ENCODE measurements at places on chromosomes 7 and 10.

- DNase-seq: no peak
Measured at GRCh38 chr10:49488056-49488717, 50.7 kb downstream of the ERCC6 start.

- DNase-seq: peak; percentile 61
Measured at GRCh38 chr10:4780782-4781181, 45.2 kb upstream of the AKR1E2 start.

DNA sequence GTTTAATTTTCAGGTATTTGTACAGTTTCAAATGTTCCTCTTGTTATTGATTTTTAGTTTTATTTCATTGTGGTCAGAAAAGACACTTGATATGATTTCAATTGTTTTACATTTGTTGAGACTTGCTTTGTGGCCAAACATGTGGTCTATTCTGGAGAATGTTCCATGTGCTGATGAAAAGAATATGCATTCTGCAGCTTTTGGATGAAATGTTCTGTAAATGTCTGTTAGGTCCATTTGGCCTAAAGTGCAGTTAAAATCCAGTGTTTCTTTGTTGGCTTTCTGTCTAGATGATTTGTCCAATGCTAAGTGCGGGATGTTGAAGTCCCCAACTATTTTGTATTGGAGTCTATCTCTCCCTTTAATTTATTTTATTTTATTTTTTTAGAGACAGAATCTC lies 70.5 kb downstream of the ZNF503 start:
- DNase-seq: no peak

DNA sequence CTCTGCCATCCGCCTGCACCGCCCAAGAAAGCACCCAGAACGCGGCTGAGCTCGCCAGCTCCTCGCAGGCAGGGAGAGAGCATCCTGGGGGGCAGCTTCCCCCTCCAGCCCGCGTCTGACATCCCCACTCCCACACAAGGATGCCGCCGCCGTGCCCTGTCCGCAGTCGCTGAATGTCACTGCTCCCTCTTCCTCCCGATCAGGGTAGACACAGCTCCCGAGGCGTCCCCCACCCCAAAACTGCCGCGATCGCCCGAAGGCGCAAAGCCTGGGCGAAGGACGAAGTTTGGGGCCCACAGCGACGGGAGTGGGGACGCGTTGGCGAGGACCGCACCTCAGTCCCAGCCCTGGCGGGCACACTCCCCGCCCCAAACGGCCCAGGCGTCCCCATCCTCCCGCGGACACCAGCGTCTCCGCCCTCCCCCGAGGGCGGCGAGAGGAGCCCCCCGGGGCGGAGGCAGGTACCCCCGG lies 1.5 kb upstream of the KAT6B start:
- peak; percentile 25 for DNase-seq

GRCh38 chr7:70590126-70590854 lies 541.7 kb upstream of the GALNT17 start:
- no peak for DNase-seq

- DNase-seq: no peak
Measured at GRCh38 chr7:149873970-149874643, 338 bp downstream of the ATP6V0E2 start.

DNA sequence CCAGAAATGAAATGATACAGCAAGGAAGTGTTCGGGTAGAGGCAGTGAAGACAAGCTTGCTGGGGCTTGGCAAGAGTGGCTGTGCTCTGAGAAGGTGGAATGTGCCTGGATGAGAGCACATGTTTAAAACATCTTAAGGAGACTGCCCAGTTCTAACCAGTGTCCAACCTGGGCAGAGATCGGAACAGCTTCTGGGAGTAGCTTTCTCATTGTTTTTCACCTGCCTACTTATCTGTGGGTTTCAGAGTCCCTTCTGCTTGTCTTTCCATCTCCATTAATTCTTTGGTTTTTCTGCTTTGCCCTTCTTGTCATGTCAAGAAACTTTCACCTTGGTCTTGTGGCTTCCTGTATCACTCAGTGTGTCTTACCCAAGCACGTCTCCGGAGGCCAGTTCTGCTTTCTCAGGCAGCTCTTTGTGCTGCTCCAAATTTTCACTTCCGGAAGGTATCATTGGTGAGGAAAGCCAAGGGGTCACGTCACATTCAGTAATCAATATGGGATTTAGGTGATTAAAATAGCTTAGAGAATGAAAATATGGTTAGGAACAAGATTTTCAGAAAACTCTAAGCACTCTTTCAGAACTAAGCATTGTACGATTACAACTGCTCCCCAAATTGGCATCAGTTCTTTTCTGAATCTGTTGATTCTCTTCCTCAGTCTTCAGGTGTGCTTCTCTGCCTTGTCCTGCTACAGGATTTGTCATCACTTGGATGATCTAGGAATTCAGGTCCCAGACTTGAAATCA lies 5.5 kb upstream of the LAMB4 start:
- no peak for DNase-seq

GRCh38 chr7:110786328-110786965 lies 304.5 kb upstream of the LRRN3 start:
- DNase-seq: no peak

DNA sequence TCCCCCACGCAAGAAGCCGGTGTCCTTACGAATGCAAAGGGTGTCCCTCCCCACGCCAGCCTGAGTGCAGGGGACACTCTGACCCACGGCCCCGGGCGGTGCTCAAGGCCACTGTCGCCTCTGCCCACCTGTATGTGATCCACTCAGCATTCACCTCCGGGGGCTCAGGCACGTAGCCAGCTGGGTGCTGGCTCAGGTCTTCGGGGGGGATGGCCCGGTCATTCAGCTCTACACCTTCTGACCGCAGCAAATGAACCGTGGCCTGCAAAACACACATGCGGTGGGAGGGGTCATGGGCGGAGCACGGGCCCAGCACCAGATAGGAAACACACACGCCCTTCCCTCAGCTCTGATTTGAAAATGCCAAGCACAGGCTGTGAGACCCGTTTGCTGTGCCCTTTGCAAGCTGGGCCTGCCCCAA lies 25.9 kb downstream of the CFAP46 start:
- DNase-seq: no peak

Measured in fibroblast of skin of scalp (primary cell).